ENCODE measurements at places on chromosomes 3 and 15. TPM values are rescaled to one million over a fixed set of nuclear protein-coding genes. Genes with fewer than 3 reads are reported as not detected.

The P2RY1 gene
- 1.4 TPM for total RNA-seq

DNA sequence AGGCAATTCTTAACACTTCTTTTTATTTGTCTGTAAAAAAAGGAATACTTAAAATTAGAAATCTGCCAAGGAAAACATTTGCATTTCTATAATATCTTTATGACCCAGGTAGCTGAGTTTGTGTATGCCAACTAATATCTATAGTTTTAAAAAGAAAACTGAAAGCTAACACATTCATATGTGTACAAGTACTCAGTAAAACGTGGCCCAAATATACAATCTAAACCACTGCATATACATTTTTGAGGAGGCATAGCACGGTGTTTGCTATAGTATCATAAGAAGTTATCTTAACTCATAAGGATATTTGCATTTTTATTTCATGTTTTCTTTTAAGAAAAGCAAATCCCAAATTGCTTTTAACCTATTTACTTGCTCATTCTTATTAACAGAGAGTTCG, 172.7 kb downstream of the ZBTB20 start:
- H3K4me1 ChIP-seq, result no peaks in the 10 kb centered on the region
- H3K36me3 ChIP-seq, result no peaks in the 10 kb centered on the region
- no peak for DNase-seq
- H3K27me3 ChIP-seq, result no peaks in the 10 kb centered on the region

DNA sequence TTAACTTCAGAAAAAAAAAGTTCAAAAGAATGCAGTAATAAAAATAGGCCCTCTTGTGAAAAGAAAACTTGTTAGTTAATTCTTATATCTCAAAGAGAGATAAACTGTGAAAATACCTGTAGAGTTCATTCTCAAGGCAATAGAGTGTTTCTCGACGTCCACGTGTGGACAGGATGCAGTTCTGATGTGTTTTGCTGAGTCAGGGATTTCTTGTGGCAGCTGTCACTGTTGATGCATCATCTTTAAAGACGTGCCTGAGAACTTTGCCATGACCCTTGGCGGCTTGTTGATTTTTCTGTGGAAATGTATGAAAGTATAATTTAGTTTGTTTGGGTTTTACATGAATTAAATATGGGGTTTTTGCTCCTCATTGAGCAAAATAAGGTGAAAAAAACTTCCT, 702.2 kb downstream of the NLGN1 start:
- H3K27ac ChIP-seq, result no peak overlapping the region
- no peaks in the 10 kb centered on the region for H3K36me3 ChIP-seq
- no peaks in the 10 kb centered on the region for H3K4me1 ChIP-seq
- H3K27me3 ChIP-seq, result no peaks in the 10 kb centered on the region
- H3K4me3 ChIP-seq, result no peak overlapping the region

DNA sequence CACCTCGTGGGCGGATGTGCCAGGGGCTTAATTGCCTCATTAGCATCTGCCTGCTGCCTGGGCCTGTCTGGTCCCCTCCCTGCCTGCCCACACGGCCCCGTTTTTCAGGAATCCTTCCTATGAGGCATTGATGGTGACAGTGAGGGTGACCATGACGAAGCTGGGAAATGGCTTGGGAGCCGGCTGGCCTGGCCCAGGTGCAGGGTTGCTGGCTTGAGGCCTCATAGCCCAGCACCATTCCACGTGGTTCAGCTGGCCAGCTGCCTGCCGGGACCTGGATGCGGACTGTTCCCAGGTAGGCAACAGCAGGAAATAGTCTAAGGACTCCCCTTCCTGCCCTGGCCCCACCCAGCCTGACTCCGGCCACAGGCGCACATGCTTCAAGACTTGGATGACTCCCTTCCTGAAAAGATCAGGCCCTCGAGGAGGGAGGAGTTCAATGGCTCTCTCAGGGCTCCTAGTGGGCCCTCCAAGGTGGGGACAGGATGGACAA, 8.9 kb upstream of the DUSP7 start:
- H3K27ac ChIP-seq, result no peak overlapping the region
- H3K4me1 ChIP-seq, result peaks cover 10% of the 10 kb centered on the region
- H3K36me3 ChIP-seq, result no peaks in the 10 kb centered on the region
- no peak for DNase-seq
- no peaks in the 10 kb centered on the region for H3K27me3 ChIP-seq
- H3K4me3 ChIP-seq, result no peak overlapping the region

DNA sequence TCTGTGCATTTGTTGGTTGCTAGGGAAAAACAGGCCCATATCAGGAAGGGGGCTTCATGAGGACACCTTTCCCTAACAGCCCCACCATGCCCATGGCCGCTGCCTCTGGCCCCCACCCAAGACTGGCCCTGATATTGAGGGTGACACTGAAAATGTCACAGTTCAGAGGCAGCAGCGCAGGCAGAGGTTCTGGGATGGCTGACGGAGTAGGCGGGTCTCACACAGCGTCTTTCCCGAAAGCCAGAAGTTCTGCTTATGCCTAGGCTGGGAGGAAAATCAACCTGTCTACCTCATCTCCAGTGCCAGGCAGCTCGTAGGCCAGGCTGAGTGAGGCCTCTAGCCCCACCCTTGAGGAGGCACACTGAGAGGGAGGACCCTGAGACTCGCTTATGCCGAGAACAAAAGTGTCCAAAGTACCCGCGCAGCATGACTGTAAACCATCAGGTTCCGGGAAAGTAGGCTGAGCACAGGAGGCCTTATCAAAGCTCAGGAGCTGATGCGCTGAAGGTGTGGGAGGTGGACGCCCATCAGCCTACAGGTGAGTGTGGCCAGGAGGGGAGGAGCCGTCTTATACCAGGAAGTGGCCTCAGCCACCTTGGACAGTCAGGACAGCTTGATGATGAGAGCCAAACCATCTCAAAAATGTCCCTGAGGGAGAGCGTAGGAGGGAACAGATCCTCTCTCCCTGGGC, 27.5 kb downstream of the GRAMD2A start:
- H3K27ac ChIP-seq, result no peak overlapping the region
- peaks cover 11% of the 10 kb centered on the region for H3K4me1 ChIP-seq
- no peaks in the 10 kb centered on the region for H3K36me3 ChIP-seq
- DNase-seq, result no peak

DNA sequence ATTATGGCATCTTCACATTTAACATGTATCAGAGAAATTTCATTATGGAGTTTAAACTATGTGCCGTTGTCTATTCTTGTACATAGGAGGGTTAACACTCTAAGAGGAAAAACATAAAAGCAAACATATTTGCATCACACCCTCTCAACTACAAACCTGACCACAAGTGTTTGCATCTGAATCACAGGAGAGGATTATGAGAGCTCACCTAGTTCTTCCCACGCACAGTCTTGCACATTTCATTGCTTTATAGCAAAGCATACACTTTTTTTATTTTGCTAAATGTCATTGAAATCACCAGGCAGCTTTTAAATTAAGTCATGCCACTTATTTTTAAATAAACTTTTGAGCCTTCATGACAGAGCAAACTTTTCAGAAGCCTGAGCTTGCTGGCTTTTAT, 12.5 kb downstream of the TRAT1 start:
- no peaks in the 10 kb centered on the region for H3K4me1 ChIP-seq
- H3K4me3 ChIP-seq, result no peak overlapping the region
- H3K36me3 ChIP-seq, result no peaks in the 10 kb centered on the region
- H3K27me3 ChIP-seq, result no peaks in the 10 kb centered on the region
- no peak for DNase-seq

DNA sequence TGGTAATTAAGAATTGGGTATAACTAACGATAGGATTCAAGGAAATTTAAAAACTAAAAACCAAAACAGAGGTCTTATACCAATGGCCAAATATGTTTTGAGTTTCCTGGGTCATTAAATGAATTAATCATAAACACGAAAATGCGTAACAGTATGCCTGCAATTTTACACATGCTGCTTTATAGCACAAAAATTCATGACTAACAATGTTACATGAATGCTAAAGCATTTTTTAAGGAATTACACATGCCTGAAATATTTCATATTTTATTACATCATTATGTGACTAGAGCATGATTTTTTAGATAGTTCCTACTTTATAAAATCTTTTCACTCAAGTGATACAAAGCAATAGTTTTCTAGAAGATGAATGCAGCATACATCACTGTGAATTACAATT, 74.7 kb downstream of the ZNF148 start:
- H3K27ac ChIP-seq, result peak overlapping the region; percentile 61
- no peaks in the 10 kb centered on the region for H3K36me3 ChIP-seq
- H3K4me1 ChIP-seq, result peaks cover 8% of the 10 kb centered on the region
- no peaks in the 10 kb centered on the region for H3K27me3 ChIP-seq
- peak; percentile 70 for DNase-seq
- no peak overlapping the region for H3K4me3 ChIP-seq

DNA sequence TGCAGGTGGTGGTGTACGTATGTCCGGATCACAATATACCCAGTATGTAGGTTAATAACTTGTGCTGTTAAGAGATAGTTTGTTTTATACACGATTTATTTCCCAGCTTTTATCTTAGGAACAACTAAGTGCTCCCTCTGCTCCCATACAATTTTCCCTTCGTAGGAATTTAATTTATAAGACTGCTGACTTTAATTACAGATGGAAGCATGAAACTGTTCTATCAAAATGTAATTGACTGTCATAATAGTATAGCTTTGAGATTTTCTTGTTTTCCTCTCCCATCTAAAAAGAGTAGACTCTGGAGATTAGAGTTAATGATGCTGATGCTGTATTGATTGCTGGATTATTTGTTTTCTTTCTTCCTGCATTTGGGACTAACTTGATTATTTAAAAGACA, 370.7 kb upstream of the SGO1 start:
- no peaks in the 10 kb centered on the region for H3K4me1 ChIP-seq
- no peaks in the 10 kb centered on the region for H3K36me3 ChIP-seq
- H3K27me3 ChIP-seq, result no peaks in the 10 kb centered on the region
- DNase-seq, result no peak
- H3K27ac ChIP-seq, result no peak overlapping the region

- no peaks in the 10 kb centered on the region for H3K27me3 ChIP-seq
- H3K4me1 ChIP-seq, result peaks cover 12% of the 10 kb centered on the region
- H3K27ac ChIP-seq, result no peak overlapping the region
- H3K36me3 ChIP-seq, result no peaks in the 10 kb centered on the region
These were observed 139.0 kb downstream of the P3H2 start for GRCh38 chr3:189981668-189982067.

DNA sequence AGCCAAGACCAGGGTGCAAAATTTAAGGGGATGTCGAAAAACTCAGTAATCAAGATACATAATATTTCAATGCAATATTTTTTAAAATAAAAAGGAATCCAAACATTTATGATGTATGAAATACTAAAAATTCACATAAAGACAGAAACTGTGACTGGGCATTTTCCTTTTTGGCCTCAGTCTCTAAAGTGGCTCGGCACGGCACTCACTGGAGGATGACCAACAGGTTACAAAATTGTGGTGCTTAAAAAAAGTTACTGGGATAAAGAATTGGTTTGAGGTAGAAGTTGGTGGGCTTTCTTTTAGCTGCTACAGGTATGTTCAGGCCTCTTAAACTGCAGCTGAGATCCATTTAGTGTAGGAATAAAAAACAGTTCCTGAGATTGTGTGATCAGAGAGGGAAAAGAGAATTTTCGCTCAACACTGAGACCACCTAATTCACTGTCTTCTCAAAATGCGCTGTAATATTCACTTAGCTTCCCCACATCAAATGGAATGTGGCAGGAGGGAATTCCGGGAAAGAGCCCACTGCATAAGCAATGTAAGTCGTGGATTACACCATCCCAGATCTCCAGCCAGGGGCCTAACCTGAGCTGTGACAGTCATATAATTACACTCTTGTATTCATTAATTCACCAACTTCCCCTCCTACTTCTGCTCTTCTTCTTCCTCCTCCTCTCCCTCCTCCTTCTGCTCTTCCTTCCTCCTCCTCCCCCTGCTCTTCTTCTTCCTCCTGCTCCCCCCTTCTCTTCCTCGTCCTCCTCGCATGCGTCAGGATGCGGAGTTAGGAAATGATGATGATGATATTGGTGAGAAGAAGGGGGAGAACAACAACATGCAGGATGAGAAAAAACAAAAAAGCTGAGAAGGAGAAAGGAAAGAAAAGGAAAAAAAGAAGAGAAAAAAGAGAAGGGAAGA, 45.9 kb downstream of the HES1 start:
- no peak overlapping the region for H3K27ac ChIP-seq
- no peaks in the 10 kb centered on the region for H3K4me1 ChIP-seq
- H3K4me3 ChIP-seq, result no peak overlapping the region

DNA sequence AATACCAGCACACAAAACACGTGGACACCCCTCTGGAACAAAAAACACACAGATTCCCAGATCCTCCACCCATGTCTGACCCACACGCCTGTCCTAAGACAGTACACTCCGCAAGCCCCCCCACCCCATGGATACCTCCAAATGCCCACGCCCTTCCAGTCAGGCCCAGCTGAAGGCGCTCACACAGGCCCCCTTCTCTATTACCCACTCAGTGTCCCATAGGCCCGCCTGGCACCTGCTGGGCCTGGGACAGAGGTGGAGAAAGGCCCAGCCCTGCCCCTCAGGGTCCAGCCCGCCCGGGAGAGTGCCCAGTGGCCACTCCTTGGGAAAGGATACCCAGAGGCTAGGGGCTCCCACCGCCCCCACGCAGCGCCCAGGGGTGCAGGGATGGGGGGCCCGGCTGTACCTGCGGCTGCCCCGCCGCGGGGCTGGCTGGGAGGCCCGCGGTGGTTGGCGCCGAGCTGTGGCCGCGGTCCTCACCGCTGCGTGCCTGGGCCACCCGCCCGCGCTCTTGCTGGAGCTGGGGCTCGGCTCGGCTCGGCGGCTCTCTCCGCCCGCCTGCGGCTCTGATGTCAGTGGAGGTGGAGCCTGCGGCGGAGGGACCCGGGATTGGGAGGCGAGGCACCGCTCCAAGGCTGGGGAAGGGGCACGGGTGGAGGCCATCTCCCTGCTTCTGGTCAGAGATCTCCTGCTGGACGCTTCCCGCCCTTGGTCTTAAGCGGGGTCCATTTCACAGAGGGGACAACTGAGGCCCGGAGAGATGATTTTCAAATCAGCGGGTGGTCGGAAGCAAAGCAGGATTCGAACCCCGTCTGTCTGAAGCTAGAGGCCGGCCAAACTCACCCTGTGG, at the start of gene CAMK1:
TSS of gene CAMK1 (minus strand) at position 522 of the 850 bp plus-strand sequence. CDS start 2,198 bp downstream, outside the sequence.
- peak within 1 kb of the TSS; percentile 58 for H3K4me3 ChIP-seq
- no peak within 1 kb of the TSS for H3K27ac ChIP-seq
- DNase-seq, result peak; percentile 50
- no peaks in the 10 kb centered on the region for H3K36me3 ChIP-seq

DNA sequence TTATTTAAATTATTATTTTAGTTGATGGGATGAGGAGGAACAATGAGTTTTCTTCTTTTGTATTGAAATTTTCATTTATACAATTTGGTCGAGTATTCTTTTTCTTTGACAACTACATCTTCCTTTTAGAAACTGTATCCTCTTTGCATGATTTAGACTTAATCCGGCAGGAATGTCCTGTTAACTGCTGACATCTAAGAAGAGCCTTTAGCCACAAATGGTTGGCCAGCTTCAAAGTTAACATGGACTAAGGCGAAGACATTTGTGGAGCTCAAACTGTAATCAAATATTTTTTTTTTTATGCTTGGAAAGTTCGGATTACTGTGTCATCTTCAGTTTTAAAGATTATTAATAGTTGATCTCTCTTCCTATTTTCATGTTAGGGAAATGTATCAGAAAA, 43.2 kb downstream of the RIOX2 start:
- DNase-seq, result no peak
- H3K4me1 ChIP-seq, result no peaks in the 10 kb centered on the region
- no peaks in the 10 kb centered on the region for H3K27me3 ChIP-seq
- H3K4me3 ChIP-seq, result no peak overlapping the region

The TMOD2 gene
- total RNA-seq, result 8.4 TPM

Data from astrocyte (in vitro differentiated cells and primary cell).